ENCODE measurements at places on chromosomes 5 and 9.

- DNase-seq: no peak
Measured at GRCh38 chr9:71681708-71682272, 86.5 kb downstream of the CEMIP2 start.

DNA sequence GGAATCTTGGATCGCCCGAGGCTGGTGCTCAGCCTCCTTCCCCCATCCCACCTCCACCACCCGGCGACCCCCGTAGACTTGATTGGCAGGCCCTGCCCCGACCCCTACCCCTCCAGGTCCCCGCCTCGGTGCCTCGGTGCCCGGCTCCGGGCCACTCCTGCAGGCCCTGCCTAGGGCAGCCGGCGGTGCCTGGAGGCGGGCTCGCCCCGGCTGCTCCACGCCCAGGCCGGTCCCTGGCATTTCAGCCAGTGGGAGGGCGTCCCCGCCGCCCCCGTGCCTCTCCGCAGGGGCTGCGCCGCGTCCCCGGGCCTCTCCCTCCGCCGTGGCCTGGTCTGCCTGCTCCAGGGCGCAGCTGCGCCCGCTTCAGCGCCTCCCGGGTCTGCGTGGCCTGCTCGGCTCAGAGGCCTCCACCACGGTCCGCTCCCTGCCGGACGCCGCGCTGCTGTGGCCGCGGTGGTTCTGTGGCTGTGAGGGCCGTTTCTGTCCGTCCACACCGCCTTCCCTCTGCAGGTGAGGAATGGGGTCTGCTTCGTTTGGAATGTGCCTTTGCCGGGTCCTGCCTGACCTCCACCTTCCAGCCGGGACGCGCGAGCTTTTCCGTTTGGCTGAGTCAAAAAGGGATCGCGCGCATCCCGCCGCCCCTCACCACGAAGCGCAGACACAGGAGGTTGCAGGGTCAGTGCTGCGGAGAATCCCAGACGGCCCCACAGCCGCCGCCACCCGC is 48.3 kb upstream of the IRX4 start:
- no peak for DNase-seq

DNA sequence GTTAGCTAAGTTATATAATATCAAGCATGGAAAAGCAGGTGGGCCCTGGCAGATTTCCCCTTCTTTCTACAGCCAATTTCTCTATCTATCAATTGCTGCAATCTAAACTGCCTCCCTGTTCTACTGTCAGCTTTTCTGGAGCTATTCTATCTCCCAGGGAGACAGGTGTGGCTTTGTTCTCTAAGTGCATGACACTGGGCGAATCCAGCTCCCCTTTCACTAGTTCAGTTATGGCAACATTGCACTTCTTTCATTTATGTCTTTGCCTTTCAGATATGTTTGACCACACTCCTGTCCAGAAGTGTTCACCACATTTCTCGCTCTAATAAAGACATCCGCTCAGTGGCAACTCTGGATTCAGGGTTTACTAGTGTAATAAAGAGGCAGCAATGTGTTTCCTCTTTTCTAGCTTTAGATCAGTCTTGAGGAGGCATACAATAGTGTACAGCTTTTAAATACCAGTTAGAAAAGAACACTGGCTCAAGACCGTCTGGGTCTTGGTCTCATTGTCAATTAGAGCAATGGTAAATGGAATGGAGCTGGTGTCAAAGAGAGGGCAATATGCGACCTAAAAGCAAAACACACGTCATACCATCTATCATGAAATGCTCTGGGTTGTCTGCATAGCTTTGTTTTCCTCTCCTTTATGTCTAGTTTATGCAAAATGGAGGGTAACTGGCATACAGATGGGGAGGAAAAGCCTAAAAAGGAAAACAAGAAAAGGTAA is 197.0 kb downstream of the SLF1 start:
- DNase-seq: no peak

DNA sequence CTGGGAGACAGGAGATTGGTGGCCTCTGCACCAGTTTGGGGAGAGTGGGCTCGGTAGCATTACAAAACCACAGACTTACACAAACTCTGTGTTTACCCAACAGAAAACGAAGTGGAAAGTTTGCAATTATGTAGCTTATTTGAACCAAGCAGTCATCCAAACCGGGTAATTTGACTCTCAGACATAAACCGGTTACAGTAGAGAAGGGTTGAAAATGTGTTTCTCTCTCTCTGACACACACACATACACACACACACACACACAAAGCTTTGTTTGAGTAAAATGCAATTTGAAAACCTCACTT is 97.1 kb upstream of the ZNF608 start:
- no peak for DNase-seq

DNA sequence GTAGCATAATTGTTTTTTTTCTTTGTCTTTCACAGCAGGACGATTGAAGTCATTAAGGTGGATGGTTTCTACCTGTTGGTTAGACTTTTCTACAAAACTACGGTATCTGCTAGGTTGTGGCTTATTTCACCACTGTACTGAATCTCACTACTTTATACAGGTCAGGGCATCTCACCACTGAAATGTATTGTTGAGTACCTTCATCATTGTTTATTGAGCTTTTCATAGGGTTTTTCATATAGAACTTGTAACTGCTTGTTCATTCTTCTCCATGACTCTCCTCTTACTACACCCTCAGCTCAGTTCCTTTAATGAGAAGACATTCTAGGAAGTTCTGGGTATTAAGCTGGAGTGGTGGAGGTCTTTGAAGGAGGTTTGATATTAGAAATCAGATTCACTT is 75.1 kb downstream of the PAM start:
- DNase-seq: no peak

DNA sequence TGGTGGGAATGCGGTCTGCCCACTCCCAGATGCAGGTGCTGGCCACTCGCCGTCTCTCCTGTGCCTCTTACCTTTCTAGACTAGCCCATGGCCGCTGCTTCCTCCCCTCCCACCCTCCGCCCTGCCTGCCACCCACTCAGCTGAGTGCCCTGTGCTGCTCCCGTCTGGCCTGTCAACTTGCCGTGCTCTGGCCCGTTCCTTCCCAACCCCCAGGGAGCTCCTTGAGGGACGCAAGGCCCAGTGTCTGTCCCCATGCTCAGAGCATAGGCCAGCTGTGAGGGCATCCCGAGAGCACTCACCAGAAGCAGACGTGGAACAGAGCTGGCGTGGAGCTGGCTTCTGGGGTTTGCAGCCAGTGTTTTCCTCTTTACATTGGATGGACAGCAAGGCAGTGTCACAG is 20.2 kb downstream of the HNRNPH1 start:
- no peak for DNase-seq

DNA sequence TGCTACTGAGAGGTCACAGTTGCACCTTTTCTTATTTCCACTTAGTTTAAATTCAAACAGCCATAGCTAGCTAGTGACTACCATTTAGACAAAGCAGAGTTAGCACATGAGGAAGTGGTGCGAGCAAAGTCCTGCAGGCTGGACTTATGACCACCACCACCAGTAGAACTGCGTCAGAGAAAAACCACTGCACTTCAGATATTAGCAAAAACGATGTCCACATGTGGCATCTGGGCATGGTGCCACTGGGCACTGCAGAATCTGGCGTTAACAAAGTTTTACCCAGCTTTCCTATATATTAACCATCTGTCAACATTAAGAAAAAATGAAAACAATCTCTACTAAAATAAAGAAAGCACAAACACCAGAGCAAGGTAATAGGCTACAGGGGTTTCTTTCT is 80.1 kb downstream of the SPTLC1 start:
- no peak for DNase-seq

GRCh38 chr5:31382051-31382878 is 149.6 kb downstream of the DROSHA start:
- no peak for DNase-seq

GRCh38 chr5:117788596-117788995 is 1199.8 kb downstream of the DTWD2 start:
- DNase-seq: no peak

- DNase-seq: no peak
Measured at GRCh38 chr5:88262116-88262515, 6.5 kb downstream of the TMEM161B start.

- DNase-seq: no peak
Measured at GRCh38 chr9:4507306-4508130, 17.2 kb downstream of the SLC1A1 start.

DNA sequence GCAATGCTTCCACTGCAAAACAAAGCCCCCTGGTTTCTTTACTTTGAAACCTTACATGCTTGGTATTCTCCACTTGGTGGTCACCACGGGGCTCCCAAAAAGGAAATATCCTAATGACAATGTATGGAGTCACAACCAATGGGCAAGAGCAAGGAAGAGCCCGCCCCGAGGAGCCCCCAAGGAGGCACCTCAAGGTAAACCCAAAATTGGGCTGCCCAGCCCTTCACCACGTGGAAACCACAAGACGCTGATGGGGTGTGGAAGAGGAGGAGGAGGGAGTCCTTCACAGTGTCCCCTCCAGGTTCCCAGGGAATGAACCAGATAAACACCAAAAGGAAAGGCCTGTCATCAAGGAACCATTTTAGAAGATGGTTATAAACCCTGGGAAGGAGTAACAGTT is 3.8 kb downstream of the ROR2 start:
- no peak for DNase-seq

- no peak for DNase-seq
Measured at GRCh38 chr5:112355058-112355685, 63.9 kb downstream of the EPB41L4A start.

- DNase-seq: no peak
Measured at GRCh38 chr5:1667648-1668140, 131.9 kb downstream of the MRPL36 start.

- no peak for DNase-seq
Measured at GRCh38 chr9:134870746-134871662, 9.6 kb upstream of the FCN2 start.

DNA sequence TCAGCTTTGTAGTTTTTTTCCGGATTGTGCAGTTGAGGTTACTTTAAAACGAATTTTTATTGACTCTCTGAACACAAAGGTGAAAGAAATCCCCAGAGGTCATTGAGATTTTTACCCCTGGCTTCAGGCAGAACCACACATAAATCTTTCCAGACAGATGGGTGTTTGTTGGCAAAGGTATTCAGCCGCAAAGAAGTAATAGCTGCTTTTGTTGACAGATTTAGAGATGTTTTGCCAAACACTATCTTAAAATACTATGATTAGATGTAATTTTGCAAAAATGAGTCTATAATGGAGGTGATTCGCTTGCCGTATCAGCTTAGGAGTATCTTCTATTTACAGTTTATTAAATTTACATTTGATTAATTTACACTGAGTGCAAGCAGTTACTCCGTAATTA is 418.3 kb upstream of the CLINT1 start:
- DNase-seq: peak; percentile 59

DNA sequence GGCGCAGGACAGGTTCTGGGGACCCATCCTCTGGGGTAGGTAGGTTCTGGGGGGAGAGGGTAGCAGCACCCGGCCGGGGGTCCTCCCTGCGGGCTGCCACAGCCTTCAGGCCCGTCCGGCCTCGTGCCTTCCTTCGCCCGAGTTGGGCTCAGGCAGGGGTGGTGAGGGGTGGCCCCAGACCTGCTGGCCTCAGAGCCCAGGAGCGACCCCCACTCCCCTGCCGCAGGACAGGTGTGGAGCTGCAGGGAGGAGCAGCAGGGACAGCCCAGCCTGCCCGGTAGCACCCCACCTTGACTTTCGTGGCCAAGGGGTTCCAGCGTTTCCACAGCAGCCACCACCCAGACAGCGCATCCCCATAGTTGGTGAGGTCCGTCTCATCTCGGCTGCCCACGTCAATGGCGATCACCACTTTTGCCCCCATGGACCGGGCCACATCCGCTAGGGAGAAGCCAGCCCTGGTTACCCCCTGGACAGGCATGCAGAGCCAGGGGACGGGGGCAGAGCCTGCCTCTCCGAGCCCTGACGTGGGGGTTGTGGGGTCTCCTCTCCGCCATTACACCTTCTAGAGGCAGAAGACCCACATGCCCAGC is 3.4 kb upstream of the NSMF start:
- DNase-seq: no peak

- DNase-seq: no peak
Measured at GRCh38 chr5:14250748-14251701, 107.9 kb downstream of the TRIO start.

- DNase-seq: no peak
Measured at GRCh38 chr5:126096442-126097006, 326.7 kb upstream of the GRAMD2B start.

- no peak for DNase-seq
Measured at GRCh38 chr9:122372856-122373845, 2.3 kb downstream of the PTGS1 start.

DNA sequence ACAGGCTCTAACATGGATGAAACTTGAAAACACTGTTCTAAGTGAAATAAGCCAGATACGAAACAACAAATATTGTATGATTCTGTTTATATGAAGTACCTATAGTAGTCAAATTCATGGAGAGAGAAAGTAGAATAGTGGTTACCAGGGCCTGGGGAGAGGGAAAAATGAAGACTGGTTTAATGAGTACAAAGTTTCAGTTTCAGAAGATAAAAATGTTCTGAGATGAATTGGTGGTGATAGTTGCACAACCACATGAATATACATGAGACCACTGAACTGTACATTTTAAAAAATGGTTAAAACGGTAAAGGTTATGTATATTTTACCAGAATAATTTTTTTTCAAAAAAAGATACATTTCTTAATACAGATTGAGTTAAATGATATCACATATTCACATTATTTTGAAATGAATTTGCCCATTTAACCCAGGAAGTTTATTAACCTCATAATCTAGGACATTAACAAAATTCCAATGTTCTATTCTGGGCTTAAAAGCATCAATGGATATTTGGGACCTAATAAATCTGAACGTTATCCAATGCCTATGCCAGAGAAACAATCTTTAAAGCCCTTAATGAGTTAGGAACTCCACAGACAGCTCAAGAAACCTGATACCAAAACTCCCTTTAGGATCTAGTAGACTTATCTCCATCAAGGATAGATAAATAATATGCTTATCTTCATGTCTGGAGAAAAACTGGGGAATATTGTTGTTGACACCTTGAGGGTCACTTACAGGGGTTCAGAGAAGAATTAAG is 521.3 kb downstream of the EFNA5 start:
- DNase-seq: no peak

DNA sequence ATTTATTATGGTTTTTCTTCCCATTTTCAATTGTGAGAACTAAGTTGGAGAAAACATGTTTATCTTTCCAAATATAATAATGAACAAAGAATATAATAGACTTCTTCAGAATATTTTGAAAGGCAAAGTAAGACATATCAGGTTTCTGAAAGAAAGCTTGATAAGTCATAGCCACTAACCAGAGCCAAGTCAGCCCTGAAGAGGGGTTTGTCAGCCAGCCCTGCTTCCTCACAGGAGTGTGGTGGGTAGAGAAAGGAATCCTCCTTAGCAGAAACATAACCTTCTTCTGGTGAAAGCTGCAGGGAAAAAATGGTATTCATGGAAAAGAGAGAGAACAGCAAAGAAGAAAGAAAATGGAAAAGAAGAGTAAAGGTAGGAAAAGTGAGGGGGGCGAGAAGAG is 93.4 kb downstream of the MPDZ start:
- no peak for DNase-seq

- no peak for DNase-seq
Measured at GRCh38 chr9:18489861-18490260, 15.9 kb downstream of the ADAMTSL1 start.

Data from NCI-H1436 treated with DMSO at 0.1 percent for 48 hours (cell line).